Stimulated activated naive CD8-positive, alpha-beta T cell treated with anti-CD3 and anti-CD28 coated beads, Interleukin-15, amount 100 ng/mL, for 72 hours (primary cell): ENCODE measurements at places on chromosomes 1 and 21.

DNA sequence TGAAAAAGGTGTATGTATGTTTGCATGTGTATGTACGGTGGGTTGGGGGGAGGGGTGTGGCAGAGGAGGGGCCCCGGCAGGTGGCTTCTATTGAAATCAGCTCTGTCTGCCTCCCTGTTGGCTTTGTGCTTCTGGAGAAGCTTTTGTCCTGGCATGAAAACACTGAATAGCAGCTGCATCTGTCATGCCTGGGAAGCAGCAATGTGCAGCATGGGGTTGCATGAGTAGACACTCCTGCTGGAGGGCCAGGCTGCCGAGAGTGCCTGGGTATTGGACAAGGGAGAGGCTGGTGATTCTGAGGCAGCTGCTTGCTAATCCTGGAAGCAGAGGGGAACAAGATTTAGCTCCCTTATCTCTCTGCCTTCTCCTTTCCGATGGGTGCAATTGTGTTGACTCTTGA is 20.5 kb downstream of the MAPKAPK2 start:
- no peak for DNase-seq

- no peak for DNase-seq
Observed at GRCh38 chr1:93685918-93686317, 4.3 kb upstream of the BCAR3 start.

DNA sequence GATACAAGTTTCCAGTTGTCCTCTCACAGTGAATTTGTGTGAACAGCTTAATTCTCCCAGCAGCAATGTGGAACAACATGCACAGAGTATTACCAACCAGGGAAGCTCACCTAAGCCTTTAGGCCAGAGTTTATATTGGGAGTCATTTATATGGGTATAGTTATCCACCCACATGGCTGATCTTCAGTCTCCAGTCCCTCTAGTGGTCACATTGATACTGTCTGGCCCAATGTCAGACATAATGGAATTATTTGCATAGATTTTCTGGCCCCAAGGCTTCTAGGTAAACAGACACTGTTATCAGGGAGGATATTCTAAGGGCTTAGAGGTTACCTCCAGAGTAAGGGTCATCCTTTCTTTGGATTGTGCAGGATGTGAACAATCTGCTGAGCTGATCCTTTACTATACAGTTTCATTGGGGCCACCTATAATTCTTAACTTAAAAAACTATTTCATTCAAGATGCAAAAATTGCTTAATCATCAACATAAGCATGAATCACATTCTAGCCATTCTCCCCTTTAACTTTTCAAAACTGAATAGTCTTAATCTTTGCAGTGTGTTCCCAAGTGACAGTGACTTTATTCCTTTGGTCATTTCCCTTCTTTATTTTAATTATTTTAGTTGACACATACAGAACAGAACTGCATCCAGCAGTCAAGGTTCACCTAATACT is 210.9 kb downstream of the LTN1 start:
- no peak for DNase-seq

GRCh38 chr1:22841860-22842281 is 130.8 kb downstream of the LACTBL1 start:
- no peak for DNase-seq

GRCh38 chr1:150484861-150485260 is 2.4 kb upstream of the TARS2 start:
- DNase-seq, result no peak

DNA sequence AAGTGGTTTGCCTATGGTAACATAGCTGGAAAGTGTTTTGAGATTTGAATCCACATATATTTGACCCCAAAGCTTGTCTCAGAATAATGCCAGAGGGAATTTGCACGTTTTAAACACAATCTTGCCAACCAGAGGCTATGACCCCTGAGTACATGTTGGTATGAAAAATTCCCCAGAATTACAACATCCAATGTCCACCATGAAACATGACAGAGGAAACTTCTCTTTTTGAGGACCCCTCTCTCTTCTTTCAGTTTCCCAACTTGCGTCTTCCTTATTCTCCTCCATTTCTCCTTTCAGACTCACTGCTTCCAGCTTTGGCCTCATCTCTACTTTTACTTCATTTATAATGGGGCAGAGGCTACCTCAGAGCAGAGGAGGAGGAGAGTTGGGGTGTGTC is 5.5 kb upstream of the KCNJ9 start:
- no peak for DNase-seq

GRCh38 chr1:246069581-246069980 is 437.5 kb downstream of the SMYD3 start:
- no peak for DNase-seq

DNA sequence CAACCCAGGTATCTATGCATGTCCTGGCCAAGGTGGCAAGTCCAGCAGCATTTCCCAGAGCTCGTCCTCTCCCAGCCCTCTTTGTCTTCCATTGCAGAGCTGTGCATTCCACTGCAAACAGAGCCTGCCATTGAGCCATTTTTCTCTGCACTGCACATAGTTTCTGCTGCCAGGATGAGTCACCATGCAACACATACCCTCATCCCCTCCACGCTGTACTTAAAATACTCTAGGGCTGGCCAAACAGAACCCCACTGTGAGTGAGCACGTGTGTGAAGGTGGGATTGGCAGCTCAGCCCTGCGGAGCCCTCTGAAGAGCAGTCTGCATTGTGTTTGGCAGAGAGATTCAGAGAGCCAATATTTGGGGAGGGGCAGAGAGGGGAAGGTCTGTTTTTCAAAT is 3.9 kb upstream of the ATP1B1 start:
- DNase-seq, result no peak

DNA sequence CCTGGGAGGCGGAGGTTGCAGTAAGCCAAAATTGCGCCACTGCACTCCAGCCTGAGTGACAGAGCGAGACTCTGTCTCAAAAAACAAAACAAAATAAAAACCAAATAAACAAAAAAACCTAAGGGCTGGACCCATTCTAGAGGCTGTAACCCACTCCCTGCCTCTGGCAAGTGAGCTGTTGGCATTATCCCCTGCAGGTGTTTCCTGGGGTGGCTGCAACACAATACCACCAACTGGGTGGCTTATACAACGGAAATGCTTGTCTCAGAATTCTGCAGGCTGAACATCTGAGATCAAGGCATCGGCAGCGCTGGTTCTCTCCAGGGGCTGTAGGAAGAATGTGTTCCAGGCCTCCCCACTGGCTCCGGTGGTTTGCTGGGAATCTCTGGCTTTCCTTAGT is 15.2 kb downstream of the LRRC38 start:
- DNase-seq, result no peak

DNA sequence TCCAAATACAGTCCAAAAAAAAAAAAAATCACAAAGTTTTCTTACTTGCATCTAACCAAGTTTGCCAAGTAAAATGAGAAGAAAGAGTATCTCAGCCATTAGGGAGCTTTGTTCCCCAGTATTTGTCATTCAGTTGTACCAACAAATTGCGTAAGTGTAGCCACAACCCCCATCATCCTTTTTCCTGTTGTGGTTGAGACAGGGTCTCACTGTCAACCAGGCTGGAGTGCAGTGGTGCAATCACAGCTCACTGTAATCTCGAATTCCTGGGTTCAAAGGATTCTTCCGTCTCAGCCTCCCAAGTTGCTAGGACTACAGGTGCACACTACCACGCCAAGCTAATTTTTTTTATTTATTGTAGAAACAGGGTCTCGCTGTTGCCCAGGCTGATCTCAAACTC is 9.5 kb downstream of the STX6 start:
- peak; percentile 37 for DNase-seq

- DNase-seq, result no peak
Observed at GRCh38 chr1:160066829-160067745, 2.9 kb downstream of the KCNJ10 start.

GRCh38 chr1:40830419-40830943 is 31.7 kb downstream of the CITED4 start:
- DNase-seq, result no peak

DNA sequence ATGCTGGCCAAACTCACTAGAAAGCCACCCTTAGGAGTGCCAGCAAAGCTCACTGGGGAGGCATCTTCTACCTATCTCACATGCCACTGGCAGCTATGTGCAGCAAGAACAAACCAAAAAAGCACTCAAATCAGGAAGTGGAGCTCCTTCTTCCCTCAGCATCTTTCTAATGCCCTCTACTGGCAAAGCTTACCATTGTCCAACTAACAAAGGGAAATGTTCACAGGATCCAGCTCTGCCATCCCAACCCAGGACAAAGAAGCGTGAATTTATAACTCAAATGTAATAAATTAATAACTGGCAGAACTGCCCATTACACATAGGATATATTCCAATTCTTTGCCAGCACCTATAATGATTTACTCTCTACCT is 38.9 kb downstream of the LEPR start:
- no peak for DNase-seq

- DNase-seq, result no peak
Observed at GRCh38 chr1:10646347-10646861, 150.0 kb downstream of the CASZ1 start.

DNA sequence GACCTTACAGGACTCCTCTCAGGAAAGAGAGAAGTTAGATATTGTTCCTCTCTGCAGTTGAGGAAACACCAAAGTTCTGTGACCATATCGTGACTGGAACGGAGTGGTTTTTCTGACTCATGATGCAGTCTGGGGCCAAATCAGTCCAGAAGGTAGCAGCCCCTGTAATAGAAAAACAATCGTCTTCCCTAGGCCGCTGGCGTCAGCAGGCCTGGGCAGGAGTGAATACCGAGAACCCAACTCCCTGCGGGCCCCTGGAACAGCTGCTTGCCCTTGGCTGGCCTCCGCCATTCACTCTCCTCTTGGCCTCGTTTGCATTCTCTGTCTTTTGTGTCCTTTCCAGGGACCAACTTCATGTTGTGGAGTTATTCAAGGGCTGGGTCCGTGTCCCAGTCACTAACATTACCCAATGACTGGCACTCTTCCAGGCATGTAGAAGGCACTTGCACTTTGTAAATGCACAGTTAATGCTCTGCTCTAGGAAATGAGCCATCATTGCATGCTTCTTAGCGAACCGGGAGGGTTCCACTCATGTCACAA is 10.9 kb upstream of the CD101 start:
- no peak for DNase-seq

- no peak for DNase-seq
Observed at GRCh38 chr1:53662169-53662568, 76.8 kb downstream of the GLIS1 start.

DNA sequence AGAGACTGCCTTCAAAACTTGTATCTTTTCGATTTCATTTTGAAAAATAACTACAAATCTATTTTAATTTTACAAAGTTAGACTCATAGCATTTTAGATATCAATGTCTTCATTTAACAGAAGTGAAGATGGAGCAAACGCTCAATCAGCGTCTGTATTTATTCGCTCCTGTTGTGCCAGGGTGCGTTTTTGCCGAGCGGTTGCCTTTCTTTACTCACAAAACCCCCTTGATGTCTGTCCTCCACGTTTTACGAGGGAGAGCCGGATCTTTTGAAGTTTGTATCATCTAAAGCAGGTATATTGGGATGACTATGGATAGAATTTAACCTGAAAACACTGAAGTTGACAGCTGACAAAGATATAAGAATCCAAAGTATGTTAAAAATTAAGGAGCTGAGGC is 44.6 kb downstream of the MRPL39 start:
- no peak for DNase-seq

- DNase-seq, result no peak
Observed at GRCh38 chr1:199173356-199173755, 534.5 kb downstream of the PTPRC start.

- DNase-seq, result peak; percentile 72
Observed at GRCh38 chr21:45074048-45074817, at the start of gene ADARB1. ADARB1 (plus strand) TSS chr21:45074580; CDS start chr21:45171657, 97,077 bp downstream.

DNA sequence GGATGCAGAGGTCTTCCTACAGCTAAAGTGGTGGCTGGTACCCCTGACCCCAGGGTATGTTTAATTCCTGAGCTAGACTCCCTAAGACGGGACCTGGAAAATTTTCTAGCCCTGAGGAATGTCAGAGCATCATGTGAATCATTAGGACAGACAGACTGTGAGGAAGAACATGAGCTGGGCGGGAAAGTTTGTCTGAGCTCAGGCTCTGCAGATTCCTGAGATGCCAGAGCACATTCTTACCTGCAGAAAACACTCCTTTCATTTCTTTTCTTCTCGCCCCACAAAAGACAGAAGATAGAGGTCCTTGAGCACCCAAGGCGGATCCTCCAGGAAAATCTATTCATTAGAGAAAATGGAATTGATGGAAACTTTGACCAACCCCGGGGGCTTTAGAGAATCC is 6.5 kb downstream of the CAPN2 start:
- DNase-seq, result no peak

DNA sequence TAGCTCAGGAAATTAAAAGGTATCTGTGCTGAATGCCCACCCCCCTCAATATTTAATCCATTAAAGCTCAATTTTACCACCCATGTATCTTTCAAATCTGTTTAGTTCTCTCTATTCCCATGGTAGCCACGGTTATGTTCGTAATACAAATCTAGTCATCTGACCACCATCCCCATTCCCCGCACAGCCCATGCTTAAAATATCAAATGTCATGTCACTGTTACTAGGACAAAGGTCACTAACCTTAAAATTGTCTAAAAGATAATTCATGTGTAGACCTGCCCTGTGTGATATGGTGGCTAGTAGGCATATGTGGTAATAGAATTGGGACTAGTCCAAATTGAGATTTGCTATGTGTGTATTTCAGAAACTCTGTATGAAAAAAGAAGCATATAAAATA is 728.5 kb upstream of the B3GALT2 start:
- DNase-seq, result no peak

- no peak for DNase-seq
Observed at GRCh38 chr1:56844545-56845136, 10.0 kb upstream of the C8A start.

DNA sequence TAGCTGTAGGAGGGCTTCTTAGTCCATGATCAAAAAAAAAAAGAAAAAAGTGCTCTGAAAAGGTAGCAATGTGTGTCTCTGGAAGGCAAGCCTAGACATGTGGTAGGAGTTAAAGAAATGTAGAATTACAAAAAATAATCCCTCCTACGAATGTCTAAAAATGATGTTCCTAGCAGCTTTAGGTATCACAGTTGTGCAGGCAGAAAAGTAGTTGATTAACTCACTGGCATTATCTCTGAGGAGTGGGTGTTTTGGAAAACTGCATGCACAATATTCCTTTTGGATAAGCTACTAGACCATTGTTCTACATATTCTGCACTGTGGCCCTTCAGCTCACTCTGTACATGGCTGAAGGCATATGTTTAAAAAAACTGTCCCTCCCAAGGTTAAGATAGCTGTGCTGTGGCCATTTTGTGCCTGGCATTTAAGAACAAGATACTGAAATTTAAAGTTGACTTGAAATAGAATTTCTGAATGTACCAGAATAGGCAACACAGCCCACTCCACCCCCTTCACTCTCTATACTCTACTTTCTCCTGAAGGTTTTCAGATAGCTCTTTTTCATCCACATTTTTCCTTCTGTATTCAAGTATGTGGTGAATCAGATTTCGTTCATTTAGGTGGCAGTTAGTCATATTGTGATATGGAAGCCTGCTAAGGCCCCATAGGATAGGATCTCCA is 463.9 kb upstream of the LRRC7 start:
- DNase-seq, result no peak
